ENCODE measurements at places on chromosomes 6 and 20. TPM values are rescaled to one million over a fixed set of nuclear protein-coding genes. Genes with fewer than 3 reads are reported as not detected.

- DNase-seq = no peak
Measured at GRCh38 chr20:52008874-52009273, 182.7 kb downstream of the ZFP64 start.

GRCh38 chr20:2875690-2876203 lies 2.5 kb downstream of the PTPRA start:
- DNase-seq = no peak

Gene GDAP1L1
- total RNA-seq = 121 TPM

Gene OPRM1
- total RNA-seq = 1.7 TPM

Gene TBPL1
- total RNA-seq = 41.0 TPM

- DNase-seq = no peak
Measured at GRCh38 chr6:86856379-86856778, 80.9 kb upstream of the HTR1E start.

DNA sequence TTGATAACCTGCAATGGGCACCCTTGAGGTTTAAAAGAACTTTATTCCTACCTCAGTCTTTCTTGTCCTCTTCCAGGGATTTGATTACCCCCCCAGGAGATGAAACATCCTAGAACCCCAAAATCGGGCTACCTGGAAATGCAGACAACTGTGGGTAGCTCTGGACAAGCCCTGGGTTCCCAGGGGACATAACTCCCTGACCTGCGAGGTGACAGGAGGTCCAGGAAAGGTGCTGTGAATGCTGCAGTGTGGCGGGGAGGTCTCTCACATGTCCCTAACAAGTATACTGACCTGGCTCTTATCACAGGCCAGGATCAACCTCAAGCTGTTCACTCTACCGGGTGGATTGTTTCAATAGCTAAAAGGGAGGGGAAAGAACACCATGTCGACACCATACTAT lies 11.6 kb downstream of the JAG1 start:
- DNase-seq = no peak

DNA sequence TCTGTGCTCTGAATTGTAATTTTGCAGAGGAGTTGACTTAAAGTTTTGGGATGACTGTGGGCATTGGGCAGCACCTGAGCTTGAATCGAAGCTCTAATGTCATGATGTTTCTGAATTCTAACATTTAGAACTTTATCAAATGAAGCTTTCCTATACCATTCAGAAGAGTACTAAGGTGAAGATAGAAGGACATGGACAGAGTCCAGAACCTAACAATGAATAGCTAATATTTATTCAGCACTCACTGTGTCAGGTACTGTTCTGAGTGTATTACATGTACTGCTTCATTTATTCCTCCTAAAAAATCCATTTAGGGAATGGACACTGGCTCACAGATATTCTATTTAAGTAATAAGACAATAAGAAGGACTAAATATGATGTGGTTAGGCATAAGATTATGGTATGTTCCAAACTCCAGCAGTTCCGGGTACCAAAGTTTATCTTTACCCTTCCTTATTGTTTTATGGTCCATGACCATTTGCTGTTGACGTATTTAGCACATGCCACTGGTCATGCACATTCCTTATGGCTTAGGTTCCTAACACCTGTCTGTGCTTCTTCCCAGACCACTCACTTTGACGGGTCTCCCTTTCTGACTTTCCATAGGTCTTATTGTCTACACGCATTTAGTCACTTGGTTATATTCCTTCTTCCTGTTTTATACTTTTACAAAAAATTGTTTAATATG lies 20.3 kb downstream of the BCKDHB start:
- DNase-seq = no peak

DNA sequence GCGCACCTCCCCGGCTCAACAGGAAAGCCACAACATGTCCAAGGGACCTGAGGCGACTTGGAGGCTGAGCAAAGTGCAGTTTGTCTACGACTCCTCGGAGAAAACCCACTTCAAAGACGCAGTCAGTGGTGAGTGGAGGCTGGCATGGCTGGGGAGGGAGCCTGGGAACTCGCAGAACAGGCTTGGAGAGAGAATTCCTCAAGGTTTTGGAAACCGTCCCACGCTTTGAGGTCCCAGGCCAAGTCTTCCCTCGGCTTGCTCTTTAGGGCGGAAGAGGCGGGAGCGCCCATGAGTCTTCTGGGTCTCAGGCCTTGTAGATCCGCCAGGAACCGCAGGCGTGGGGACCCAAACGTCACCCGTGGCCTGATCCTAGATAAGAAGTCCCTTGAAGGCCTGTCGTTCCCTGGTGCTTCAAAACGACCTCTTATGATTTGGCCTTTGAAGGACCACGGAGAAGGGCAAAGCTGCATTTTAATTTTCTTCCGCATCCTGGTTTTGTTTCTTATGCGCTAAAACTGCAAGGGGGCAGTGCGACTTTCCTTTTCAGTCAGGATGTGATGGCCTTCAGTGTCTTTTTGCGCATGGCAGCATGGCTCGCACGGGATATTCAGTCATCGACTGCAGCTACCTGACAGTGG lies 2.0 kb downstream of the LAMP5 start:
- no peak for DNase-seq

DNA sequence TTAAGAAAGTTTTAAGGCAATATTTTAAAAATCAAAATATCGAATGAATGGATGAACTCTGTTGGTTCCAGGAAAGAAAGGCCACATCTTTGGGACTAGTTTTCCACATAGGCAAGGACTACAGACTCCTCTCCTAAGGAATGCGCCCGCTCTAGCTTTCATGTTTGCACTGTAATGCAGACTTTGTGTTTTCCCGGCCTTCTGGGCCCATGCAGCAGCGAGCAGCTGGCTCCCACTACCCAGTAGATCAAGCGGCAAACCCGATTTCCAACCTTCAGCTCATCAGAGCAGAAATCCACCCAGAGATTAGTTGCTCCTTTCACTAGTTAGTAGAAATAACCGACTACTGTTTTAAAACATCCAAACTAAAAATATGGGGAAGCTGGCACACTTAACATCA lies 27.7 kb downstream of the OVOL2 start:
- DNase-seq = no peak

GRCh38 chr20:45833883-45834796 lies 541 bp downstream of the SNX21 start:
- DNase-seq = peak; percentile 39

DNA sequence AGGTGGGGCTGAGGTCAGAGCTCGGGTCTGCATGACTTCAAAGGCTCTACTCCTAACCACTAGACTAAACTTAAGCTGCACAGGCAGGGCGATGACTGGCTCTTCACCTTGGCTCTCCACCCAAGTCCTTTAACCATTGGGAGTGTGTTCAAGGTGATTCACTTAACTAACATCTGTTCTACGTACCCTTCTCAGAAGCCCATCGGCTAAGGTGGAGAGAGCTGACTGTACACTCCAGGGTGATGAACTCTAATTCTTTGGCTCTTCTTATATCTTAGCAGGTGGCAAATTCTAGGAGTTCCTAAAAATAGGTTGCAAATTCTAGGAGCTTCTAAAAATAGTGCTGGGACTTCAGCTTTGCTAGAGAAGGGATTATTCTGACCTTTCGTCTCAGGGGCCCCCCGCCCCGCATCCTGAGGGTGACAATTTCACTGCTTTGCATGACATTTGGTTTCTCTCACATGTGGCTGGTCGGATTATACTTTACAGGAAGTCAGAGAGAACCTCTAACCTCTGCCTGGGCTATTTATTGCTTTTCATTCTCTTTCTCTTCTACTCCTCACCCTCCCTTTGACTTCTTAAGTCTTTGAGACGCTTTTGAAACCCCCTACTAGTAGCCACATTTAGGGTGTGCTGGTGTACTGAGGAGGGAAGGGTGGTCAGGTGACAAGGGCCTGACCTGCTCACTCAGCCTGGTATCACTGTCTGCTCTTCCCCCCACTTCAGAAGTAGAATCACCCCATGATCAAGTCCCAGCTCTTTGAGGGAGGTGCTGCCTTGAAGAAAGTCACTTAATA lies 55.5 kb downstream of the PRDM1 start:
- DNase-seq = no peak

GRCh38 chr20:45100563-45101245 lies at the start of gene KCNS1:
KCNS1 (minus strand) TSS chr20:45101127; CDS start chr20:45099236, 1,891 bp downstream.
- DNase-seq = peak; percentile 29

Gene IYD
- not detected for total RNA-seq

Gene MUC22
- not detected for total RNA-seq

DNA sequence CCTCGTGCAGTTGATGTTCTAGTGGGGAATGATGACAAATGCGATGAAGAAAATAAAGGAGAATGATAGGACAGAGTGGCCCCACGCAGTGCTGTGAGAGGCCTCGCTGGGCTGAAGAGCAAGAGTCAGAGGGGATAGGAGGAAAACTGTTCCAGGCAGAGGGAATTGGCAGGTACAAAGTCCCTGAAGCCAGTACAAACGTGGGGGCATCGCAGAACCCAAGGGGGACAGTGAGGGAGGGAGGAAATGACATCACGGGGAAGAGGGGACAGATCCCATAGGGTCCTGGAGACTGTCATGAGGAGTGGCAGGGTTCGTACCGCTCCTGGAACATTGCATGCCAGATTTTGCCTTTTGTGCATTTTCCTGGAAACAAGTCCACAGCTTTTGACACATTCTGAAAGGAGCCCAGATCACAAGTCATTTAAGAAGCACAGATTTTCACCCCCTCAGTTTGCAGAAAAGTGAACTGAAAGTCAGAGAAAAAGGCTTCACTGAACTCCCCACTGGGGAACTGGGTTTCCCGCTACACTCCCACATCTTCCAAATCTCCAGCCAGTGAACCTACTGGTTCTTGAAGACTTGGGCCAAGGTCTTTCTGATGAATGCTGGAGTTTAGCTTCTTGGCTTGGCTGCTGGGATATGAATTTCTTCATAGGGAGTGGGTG lies 77.0 kb downstream of the SULF2 start:
- DNase-seq = no peak

Gene SLX4IP
- 7.5 TPM for total RNA-seq

DNA sequence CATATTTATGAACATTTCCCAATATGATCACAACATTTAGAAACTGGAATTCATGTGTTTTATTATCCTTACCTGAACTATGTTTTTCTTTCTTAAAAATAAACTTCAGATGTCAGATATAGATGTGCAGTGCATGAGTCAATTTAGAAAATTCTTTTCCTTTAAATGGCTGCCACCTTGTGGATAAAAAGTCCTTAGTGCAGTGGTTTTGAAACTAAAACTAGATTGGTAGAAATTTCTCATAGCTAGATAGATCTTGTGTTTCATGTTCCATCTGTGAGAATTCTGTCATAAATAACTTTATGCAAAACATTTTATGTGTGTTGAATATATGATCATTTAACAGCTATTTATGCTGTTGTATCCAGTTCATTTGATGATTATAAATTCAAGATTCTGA lies 134.9 kb downstream of the KLHL32 start:
- DNase-seq = no peak

Gene SLC24A3
- 17.8 TPM for total RNA-seq

DNA sequence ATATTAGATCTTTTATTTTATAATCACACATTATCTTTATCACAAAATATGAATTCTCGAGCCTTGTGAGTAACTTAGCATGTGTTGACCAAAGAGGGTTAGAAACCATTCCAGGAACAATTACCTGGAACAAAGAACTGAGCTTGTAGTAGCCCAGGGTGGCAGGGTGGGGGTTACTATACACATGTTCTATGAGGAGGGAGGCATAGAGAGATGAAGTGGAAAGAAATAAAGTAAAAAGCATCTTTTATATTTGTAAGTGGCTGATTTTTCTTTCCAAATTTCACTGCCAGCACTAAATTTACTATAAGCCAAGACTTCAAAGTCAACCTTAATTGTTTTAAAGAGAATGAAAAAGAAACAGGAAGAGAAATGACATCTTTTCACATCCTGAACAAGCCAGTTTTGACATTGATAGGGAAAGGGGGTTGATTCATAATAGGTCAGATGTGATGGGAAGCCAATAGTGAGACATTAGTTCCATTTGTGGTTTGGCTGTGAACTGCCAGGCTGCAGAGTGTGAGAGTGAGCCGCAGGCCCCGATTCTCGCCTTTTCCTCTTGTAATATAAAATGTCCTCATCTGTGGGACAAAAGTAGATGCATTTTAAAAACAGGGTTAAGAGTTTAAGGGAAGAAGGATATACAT lies 52.7 kb upstream of the MYB start:
- no peak for DNase-seq

DNA sequence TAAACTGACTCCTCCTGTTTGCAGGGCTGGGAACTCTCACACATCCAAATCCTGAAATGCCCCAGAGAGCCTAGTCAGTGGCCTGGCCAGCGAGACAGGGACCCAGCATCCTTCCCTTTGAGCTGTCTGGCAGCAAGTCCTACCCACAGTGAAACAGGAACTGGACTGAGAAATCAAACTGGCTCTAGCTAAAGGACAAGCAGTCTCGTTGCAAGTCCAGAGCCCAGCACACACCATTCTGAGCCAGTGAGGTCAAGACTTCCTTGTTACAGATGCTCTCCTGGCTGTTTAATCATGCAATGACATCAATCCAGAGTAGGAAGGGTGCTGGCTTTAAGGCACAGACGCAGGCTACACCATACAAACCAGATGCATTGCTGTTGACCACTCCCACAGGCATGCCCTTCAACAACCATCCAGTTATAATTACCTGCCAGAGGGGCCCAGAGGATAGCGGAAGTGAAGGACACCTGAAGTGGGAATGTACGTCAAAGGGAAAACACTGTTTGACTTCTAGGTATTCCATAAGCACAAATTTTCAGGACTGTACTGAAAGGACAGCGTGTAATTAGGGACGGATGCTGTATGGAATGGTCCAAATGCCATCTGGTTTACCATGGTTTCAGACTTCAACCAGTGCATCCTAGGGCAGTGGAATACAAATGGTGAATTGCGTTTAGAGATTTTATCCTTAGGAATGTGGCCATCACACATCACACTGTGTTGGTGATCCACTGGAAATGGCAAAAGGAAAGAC lies 114.4 kb downstream of the SLC23A2 start:
- no peak for DNase-seq

DNA sequence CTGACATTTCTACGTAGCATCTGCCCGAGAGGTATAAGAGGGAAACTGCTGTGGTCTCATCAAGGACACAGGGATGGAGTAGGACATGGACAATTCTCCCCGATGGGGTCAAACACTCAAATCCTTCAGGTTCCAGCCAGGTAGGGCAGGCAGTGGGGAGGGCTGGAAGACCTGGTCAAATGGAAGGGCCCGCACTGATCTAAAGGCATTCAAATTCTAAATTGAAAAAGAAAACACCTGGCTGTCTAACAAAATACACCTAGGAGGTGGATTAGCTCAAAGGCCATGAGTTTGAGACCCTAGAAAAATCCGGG lies 8.2 kb downstream of the DUSP15 start:
- DNase-seq = no peak

DNA sequence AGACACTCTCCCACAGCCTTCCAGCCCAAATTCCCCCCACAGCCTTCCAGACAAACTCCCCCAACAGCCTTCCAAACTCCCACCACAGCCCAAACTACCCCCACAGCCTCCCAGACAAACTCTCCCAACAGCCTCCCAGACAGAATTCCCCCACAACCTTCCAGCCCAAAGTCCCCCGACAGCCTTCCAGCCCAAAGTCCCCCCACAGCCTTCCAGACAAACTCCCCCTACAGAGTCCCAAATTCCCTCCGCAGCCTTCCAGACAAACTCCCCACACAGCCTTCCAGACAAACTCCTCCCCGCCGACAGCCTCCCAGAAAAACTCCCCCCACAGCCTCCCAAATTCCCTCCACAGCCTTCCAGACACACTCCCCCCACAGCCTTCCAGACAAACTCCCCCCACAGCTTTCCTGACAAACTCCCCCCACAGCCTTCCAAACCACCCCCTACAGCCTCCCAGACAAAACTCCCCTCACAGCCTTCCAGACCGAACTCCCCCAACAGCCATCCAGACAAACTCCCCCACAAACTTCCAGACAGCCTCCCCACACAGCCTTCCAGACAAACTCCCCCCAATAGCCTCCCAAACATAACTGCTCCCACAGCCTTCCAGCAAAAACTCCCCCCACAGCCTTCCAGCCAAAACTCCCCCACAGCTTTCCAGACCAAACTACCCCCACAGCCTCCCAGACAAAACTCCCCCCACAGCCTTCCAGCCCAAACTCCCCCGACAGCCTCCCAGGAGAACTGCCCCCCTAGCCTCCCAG lies 38.0 kb upstream of the SYNDIG1 start:
- DNase-seq = no peak

Gene LYRM2
- total RNA-seq = 31.2 TPM
